ENCODE measurements at places on chromosomes 2 and 18. TPM values are rescaled to one million over a fixed set of nuclear protein-coding genes. Genes with fewer than 3 reads are reported as not detected.

The ATAD2B gene
- total RNA-seq = 1.5 TPM

The ICOS gene
- not detected for total RNA-seq

The TRPM8 gene
- total RNA-seq = not detected

The HAUS1 gene
- total RNA-seq = 52.8 TPM

The SCYGR4 gene
- total RNA-seq = not detected

The SERPINB2 gene
- 5.2 TPM for total RNA-seq

The NCKAP5 gene
- under 0.01 TPM for total RNA-seq

The VIT gene
- total RNA-seq = not detected

The C2orf80 gene
- not detected for total RNA-seq

The DLX1 gene
- total RNA-seq = not detected

The GNLY gene
- total RNA-seq = not detected

The MAL gene
- total RNA-seq = not detected

The COL3A1 gene
- total RNA-seq = 652 TPM

The GPR45 gene
- not detected for total RNA-seq

The DOK1 gene
- total RNA-seq = 23.0 TPM

The HSPE1 gene
- 166 TPM for total RNA-seq

The NEURL3 gene
- total RNA-seq = not detected

The RASGRP3 gene
- 0.45 TPM for total RNA-seq

The CTLA4 gene
- not detected for total RNA-seq

The SPC25 gene
- 12.9 TPM for total RNA-seq

The SLC19A3 gene
- 0.59 TPM for total RNA-seq

The NEU2 gene
- not detected for total RNA-seq

The FAP gene
- total RNA-seq = 40.7 TPM
